Right renal pelvis (tissue), 4 donors: ENCODE measurements at places on chromosomes 2 and 18.

DNA sequence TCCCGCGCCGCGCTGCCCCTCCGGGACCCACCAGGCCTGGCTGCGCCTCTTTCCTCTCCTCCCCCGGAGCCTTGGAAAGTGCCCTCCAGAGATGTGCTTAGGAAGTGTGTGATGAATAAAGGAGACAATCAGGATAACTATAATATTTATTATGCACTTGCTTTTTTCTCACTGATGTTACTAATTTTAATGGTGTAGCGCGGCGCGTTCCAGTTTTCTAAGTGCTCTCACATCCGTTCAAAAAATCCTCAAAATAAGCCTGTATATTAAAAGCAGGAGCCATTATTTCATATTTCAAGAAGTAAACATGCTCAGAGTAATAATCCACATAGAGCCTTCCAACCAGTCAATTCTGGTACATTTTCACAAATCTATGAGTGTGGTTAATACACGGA, 941 bp upstream of the MPPE1 start:
- DNase-seq: no peak

DNA sequence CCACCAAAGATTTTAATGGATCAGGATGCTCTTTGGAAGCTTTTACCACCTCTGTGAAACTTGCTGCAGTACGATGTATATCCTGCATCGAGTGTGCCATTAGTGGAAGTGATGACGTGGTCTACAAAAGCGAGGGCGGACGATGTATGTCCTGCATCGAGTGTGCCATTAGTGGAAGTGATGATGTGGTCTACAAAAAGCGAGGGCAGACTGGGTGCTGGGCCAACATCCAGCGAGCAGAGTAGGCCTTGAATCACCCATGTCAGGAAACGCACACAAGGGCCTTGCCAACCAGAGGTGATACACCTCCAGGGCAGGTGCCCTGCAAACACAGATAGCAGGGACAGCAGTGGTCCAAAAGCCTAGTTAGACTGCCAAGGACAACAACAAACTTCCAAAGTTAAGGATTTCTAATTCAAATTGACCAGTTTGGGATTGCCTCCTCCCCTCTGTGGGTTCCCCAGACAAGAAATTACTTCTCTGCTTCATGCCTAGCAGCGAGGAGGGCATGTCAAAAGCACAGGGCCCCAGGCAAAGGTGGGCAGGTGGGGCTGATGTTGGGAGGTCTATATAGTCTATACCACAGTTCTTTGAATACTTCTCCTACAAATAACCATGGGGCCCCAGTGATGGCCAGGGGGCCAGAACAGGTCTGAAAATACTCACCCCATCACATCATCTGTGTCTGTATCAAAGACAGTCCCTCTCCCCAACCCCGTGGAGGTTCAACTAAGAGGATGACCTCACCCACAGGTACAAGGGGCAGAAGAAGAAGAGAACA, 70.2 kb downstream of the ADD2 start:
- DNase-seq: no peak

- DNase-seq: no peak
Measured at GRCh38 chr2:216478151-216478550, 20.5 kb upstream of the RPL37A start.

GRCh38 chr2:204072443-204073324, 136.1 kb downstream of the ICOS start:
- DNase-seq: no peak

- no peak for DNase-seq
Measured at GRCh38 chr2:241882091-241882625, 12.6 kb downstream of the RTP5 start.

DNA sequence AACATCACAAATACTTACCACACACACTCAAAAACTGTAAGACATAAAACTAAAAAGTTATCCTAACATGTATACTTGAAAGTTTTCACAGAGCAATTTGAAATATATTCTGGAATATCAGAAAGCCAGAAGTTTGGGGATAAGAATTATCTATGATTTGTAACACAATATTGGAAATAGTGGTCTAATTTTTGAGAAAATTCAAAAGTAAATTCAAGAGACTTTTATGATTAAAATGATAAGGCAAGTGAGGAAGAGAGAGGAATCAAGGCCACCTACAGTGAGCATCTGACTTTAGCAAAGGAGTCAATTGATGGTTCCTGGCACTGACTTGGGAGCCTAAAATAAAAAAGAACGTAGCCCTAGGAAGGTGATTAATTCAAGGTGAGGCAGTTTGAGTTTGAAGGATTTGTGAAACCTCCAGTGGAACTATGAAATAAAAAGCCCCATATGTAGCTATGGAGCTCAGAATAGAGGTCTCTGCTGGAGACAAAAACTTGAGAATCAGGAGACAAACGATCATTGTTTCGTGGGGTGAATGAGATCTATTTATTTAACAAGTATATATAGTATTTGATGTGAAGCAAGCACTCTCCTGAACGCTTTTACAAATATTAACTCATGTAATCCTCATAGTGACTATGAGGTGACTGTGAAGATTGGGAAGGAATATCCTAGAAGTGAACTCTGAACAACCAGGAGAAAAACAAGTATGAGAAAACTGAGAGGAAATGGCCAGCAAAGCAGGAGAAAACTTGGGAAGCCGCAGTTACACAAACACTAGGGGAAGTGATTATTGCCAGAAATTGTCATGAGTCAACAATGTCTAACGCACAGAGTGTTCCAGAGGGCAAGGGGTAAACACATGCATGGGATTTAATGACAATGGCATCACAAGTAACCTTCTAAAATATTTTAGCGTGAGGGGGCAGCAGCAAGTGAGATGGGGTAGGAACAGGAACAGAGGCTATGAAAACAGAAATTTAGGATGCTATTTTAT, 12.8 kb downstream of the TFPI start:
- DNase-seq: no peak

DNA sequence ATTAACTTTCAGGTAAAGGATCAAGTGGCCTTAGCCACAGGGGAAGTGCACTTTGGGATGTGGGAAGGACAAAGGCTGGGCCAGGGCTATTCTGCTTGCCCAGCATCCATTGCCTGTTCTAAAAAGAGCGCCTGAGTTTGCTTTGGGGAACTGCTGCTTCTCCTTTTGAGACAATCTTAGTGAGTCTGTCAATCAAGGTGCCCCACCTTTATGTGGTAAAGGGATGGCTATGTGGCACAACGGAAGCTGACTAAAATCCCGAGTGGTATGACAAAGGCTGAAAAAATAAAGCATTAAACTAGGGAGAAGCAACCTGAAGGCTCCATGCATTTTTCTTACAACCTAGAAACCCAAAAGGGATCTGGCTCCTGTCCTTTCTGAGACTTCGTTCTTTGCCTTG, 540.5 kb downstream of the SLC4A3 start:
- no peak for DNase-seq

GRCh38 chr2:187614756-187615155, 60.5 kb upstream of the TFPI start:
- DNase-seq: no peak

DNA sequence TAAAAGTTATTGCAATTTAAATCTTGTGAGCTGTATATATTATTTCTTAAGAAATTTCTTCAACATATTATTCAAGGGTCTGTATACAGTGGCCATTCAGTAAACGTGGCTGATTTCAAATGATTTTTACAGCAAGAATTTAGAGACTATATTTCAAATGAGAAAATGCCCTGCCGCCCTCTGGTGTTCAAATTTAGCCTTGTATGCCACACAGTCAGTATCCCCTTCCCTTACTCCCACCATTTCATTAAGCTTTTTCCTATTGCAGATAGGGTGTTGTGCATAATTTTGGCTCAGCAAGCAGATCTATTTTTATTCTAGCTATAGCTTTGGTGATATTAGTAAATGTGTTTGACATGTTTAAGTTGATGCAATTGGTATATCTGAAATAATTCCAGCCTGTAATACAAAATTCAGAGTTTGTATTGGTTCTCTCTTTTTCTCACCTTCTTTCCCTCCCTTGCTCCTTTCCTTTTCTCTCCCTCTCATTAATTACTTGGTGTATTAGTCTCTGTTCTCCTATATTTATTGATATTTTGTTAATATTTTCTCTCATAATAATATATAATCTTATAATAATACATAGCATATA, 22.8 kb upstream of the SCN7A start:
- no peak for DNase-seq

DNA sequence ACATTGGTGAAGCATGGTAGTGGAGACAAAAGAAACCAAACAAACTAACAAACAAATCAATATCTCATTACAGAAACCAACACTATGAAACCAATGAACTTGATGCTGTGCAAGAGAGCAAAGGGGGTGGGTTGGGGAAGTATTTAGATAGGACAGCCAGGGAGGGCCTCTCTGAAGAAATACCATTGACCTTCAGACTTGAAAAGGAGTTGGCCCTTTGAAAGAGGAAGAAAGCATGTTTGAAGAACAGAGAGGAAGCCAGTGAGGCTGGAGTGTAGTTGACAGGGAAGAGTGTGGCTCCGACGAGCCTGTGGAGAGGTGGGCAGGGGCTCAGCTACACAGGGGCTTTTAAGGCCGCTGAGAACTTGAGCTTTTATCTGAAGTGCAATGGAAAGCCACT, 151.0 kb upstream of the GATA6 start:
- DNase-seq: no peak

GRCh38 chr2:68185541-68186164, 28.0 kb downstream of the PNO1 start:
- no peak for DNase-seq

DNA sequence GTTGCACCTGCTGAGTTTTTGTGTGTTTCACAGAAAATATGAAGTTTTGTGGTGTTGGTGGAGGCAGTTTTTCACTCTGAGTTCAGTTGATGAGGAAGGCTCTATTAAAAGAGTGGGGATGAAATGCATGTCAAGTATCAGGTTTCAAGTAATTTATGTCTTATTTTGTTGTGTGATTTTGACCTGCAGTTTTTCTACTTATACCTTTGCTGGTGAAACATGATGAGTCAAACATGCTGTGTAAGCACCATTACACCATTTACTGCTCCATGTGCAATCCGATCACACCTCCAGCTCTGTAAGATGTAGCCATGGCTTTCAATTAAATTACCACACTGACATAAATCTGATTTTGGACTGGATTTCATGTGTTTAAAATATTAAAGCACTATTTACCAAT, 174.5 kb upstream of the ZEB2 start:
- no peak for DNase-seq

GRCh38 chr18:11008505-11008904, 140.9 kb downstream of the PIEZO2 start:
- peak; percentile 12 for DNase-seq

- no peak for DNase-seq
Measured at GRCh38 chr18:48832938-48833700, 117.6 kb downstream of the SMAD7 start.

DNA sequence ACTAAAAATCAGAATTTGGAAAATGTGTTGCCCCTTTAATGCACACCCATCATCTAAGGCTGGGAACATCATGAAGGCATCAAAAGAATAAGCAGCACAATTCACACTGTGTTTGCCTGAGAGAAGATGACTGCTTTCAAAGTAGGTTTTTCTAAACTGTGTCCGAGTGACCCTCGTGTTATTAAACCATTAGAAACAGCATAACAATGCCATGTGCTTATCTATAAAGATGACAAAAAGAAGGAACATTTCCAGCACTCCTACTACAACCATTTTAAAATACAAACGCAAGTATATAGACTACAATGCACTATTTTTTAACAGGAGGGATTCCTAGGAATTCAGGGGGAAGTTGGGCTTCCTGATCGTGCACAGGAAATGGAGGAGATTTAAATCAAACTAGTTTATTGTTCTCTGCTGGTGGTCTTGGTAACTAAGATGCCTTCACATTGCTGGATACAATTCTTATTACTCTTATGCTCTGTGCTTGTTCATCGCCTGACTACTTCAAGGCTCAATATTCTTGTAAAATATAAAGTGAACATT, 305.9 kb upstream of the CCDC68 start:
- DNase-seq: no peak

- no peak for DNase-seq
Measured at GRCh38 chr18:5158172-5158571, 38.9 kb downstream of the AKAIN1 start.

DNA sequence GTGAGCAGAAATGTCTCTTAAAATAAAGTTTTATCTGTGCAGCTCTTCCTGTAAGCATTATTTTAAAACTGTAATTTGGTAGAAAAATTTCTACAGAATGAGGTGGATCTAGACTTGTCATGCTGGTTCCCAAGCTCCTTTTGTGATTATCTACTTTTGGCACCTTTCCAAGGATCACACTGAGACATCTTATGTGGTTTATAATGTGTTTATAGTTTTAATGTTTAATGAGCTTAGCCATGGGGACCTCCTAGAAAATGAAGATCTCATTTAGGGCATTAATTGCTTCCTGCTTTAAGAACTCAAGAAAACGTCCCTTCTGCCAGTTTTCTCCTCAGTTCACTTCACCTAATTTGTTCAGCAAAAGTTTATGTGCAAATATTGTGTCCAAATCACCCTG, 468.4 kb downstream of the SUCLG1 start:
- no peak for DNase-seq

DNA sequence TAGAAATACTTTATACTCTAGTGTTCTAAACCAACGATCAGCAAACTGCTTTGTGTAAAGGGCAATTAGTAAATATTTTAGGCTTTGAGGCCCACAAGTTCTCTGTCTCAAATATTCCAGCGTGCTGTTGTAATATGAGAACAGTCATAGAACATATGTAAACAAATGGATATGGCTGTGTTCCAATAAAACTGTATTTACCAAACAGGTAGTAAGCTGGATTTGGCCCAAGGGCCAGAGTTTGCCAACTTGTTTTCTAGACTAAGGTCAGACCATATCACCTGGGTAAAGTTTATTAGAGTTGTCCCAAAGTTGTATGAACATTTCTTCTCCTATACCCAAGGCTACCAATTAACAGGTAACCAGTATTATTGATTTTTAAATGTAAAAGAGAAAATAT, 303.2 kb upstream of the MC4R start:
- DNase-seq: no peak

GRCh38 chr2:205089958-205090357, 544.7 kb downstream of the PARD3B start:
- no peak for DNase-seq

DNA sequence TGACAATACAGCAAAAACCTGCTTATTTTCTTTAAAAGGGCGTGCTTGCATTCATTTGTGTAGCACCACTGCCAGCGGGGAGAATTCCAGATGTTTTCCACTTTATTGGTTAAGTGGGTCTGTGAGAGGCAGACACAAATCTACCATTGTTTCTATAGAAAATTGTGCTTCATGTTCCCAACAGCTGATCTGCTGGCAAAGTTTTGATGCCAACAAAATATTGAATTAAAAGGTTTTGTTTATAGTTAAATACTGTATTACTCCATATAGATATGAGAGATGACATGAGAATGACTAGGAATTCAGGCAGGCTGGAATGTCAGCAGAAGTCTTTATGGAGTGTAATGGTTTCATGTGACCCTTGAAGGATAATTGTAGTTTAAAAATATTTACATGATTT, 182.7 kb downstream of the MC4R start:
- no peak for DNase-seq

DNA sequence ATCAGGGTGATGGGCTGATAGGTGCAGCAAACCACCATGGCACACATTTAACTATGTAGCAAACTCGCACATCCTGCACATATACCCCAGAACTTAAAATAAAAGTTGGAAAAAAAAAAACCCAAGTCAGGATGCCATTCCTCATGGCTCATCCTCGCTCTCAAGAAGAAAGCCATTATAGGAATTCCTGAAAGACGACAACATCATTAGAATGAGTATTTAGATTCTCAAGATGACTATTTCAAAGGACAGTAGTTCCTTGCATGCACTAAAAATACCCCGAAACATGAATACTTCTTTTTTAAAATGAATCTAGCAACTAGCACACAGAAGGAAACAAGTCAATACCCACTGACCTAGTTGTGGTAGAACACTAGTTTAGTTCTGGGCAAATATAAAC, 285.8 kb upstream of the REV1 start:
- no peak for DNase-seq
